Neural crest cell (in vitro differentiated cells): ENCODE measurements at places on chromosomes 5 and 9.

- no peak overlapping the region for H3K27ac ChIP-seq
- H3K27me3 ChIP-seq = no peaks in the 10 kb centered on the region
- H3K4me1 ChIP-seq = peaks cover 3% of the 10 kb centered on the region
- H3K36me3 ChIP-seq = peaks cover 3% of the 10 kb centered on the region
These were observed 226.5 kb downstream of the CDK5RAP2 start for GRCh38 chr9:120353506-120353905.

- no peak overlapping the region for H3K27ac ChIP-seq
- no peaks in the 10 kb centered on the region for H3K36me3 ChIP-seq
- H3K4me3 ChIP-seq = no peak overlapping the region
- H3K27me3 ChIP-seq = no peaks in the 10 kb centered on the region
- peaks cover 6% of the 10 kb centered on the region for H3K4me1 ChIP-seq
These were observed 138.1 kb downstream of the YIPF5 start for GRCh38 chr5:144032375-144032774.

- peak; percentile 8 for DNase-seq
- peak overlapping the region; percentile 75 for H3K27ac ChIP-seq
- H3K27me3 ChIP-seq = peaks cover 42% of the 10 kb centered on the region
- H3K4me3 ChIP-seq = peak overlapping the region; percentile 75
These were observed 33.2 kb downstream of the GRIN3A start for GRCh38 chr9:101705135-101705661.

GRCh38 chr5:7754490-7754889, 96.4 kb downstream of the CFAP90 start:
- H3K27me3 ChIP-seq = peaks cover 20% of the 10 kb centered on the region
- H3K27ac ChIP-seq = no peak overlapping the region
- H3K36me3 ChIP-seq = no peaks in the 10 kb centered on the region
- no peak overlapping the region for H3K4me3 ChIP-seq

GRCh38 chr9:74281674-74282073, 215.5 kb upstream of the RORB start:
- H3K36me3 ChIP-seq = no peaks in the 10 kb centered on the region
- no peak overlapping the region for H3K27ac ChIP-seq
- H3K4me3 ChIP-seq = no peak overlapping the region
- H3K4me1 ChIP-seq = no peaks in the 10 kb centered on the region
- DNase-seq = no peak
